Myometrial cell (primary cell): ENCODE measurements at places on chromosomes 11 and 22. TPM values are rescaled to one million over a fixed set of nuclear protein-coding genes. Genes with fewer than 3 reads are reported as not detected.

OR5A1 gene
- total RNA-seq = not detected in 2 replicates

HPS4 gene
- 12.4 and 22.0 TPM in 2 replicates for total RNA-seq

ELF5 gene
- total RNA-seq = not detected in 2 replicates

CDC42EP1 gene
- 58.0 and 69.5 TPM in 2 replicates for total RNA-seq

PATE4 gene
- total RNA-seq = not detected in 2 replicates
